Osteoblast (primary cell): ENCODE measurements at places on chromosomes 2 and 18. TPM values are rescaled to one million over a fixed set of nuclear protein-coding genes. Genes with fewer than 3 reads are reported as not detected.

CBLN2 gene
- total RNA-seq: under 0.01 TPM in 1 of 2 replicates, not detected in the other

DNA sequence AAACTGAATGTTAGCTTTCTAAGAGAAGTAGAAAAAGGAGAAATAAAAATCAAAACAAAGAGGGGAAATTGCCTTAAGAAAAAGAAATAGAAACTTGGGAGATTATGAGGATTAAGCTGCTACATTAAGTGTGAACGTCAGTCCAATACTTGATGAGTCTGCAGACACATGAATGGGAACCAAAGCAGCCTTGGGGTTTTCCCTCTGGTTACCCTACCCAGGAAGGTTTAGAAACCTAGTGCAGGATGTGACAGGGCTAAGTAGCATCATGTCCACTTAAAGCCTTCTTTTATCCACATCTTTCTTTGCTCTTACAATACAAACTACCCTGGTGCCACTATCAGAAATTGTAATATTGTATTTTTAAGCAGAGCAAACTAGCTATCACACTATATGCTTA lies 22.3 kb downstream of the SLC35F5 start:
- no peak for DNase-seq
- no peak overlapping the region for H3K27ac ChIP-seq
- no peaks in the 10 kb centered on the region for H3K27me3 ChIP-seq

STAMBP gene
- 23.2 and 23.3 TPM in 2 replicates for total RNA-seq

DNA sequence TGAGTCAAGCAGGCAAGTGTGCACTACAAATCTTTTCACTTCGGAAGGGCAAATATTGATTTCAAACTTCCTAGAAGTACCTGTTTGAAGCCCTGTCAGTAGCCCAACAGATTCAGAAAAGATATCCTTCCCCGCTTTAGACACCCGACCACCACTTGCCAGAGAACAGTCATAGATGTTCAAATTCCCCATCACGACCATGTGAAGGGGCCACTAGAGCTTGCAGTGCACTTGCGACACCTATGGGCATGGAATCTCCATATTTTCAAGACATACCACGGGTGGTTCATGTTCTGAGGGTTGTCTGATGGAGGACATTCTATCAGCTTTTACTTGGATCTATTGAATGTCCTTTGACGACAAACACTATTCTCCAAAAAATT lies 23.8 kb downstream of the GNLY start:
- peaks cover 8% of the 10 kb centered on the region for H3K4me1 ChIP-seq
- H3K27me3 ChIP-seq: peaks cover 8% of the 10 kb centered on the region
- no peak overlapping the region for H3K27ac ChIP-seq
- no peak for DNase-seq
- H3K4me3 ChIP-seq: no peak overlapping the region

ERFE gene
- total RNA-seq: 0.88 and 1.8 TPM in 2 replicates

GPR45 gene
- total RNA-seq: not detected in 2 replicates

LDLRAD4 gene
- total RNA-seq: under 0.01 and 0.88 TPM in 2 replicates

- no peak for DNase-seq
- no peaks in the 10 kb centered on the region for H3K36me3 ChIP-seq
- no peak overlapping the region for H3K27ac ChIP-seq
- H3K27me3 ChIP-seq: peaks cover 12% of the 10 kb centered on the region
- H3K4me1 ChIP-seq: no peaks in the 10 kb centered on the region
These were observed 23.8 kb upstream of the MAL start for GRCh38 chr2:95001701-95002100.

RIT2 gene
- total RNA-seq: not detected in 2 replicates

DNA sequence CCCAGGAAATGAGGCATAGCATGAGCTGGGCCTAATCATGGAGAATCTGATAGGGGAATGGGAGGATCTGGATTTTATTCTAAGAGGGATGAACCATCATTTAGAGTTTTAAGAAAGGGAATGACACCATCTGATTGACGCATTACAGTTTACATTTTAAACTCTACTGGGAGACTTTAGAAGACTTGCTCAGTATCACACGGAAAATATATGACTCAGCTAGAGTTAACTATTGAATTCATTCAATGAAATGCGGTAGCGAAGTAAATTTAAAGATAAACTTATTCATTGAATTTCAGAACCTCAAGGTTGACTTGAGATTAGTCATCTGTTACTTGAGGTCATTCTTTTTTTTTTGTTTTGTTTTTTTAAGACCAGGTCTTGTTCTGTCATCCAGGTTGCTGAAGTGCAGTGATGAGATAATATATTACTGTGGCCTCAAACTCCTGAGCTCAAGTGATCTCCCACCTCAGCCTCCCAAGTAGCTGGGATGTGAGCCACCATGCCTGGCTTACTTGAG lies 25.0 kb downstream of the MC4R start:
- no peak for DNase-seq
- H3K36me3 ChIP-seq: no peaks in the 10 kb centered on the region
- H3K27ac ChIP-seq: no peak overlapping the region
- H3K4me1 ChIP-seq: no peaks in the 10 kb centered on the region

DNA sequence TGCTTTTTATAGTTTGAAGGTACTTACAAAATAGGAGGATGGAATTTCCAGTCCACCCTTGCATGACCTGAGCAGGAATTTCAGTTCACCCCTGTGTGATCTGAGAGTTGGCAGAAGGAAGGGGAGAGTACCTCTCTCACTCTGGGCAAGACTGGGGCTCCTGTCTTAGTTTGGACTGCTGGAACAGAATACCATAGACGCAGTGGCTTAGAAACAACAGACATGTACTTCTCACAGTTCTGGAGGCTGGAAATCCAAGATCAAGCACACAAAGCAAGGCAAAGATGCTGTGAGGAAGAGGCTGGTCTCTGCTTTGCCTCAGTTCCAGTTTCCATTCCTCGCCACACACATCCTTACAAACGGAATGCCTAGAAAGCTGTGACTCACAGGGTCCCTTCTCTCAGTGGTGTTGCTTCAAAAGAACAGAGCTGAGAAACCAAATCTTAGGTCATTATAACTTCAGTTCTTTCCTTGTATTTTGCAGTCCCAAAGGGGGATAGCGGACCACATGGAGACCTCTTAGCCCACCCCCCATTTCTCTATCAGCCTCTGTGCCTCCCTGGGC lies 108.8 kb upstream of the HAAO start:
- H3K4me1 ChIP-seq: peaks cover 35% of the 10 kb centered on the region
- H3K27me3 ChIP-seq: no peaks in the 10 kb centered on the region
- H3K27ac ChIP-seq: no peak overlapping the region
- no peaks in the 10 kb centered on the region for H3K36me3 ChIP-seq

DNA sequence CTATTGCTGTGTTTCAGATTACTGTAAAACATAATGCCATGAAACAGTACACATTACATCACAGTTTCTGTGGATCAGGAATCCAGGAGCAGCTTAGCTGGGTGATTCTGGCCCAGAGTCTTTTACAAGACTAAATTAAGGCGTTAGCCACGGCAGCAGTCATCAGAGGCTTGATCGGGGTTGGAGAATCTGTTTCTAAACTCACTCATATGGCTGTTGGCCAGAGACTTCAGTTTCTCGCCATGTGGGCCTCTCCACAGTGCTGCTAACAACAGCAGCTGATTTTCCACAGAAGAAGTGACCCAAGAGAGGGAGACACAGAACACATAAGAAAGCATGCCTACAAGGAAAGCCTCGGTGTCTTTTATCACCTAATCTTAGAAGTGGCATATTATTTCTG lies 89.2 kb upstream of the MYO3B start:
- H3K27me3 ChIP-seq: no peaks in the 10 kb centered on the region
- no peaks in the 10 kb centered on the region for H3K4me1 ChIP-seq
- no peak for DNase-seq

RNF144A gene
- total RNA-seq: 15.9 and 18.0 TPM in 2 replicates

RFX8 gene
- 7.6 and 10.0 TPM in 2 replicates for total RNA-seq

DNA sequence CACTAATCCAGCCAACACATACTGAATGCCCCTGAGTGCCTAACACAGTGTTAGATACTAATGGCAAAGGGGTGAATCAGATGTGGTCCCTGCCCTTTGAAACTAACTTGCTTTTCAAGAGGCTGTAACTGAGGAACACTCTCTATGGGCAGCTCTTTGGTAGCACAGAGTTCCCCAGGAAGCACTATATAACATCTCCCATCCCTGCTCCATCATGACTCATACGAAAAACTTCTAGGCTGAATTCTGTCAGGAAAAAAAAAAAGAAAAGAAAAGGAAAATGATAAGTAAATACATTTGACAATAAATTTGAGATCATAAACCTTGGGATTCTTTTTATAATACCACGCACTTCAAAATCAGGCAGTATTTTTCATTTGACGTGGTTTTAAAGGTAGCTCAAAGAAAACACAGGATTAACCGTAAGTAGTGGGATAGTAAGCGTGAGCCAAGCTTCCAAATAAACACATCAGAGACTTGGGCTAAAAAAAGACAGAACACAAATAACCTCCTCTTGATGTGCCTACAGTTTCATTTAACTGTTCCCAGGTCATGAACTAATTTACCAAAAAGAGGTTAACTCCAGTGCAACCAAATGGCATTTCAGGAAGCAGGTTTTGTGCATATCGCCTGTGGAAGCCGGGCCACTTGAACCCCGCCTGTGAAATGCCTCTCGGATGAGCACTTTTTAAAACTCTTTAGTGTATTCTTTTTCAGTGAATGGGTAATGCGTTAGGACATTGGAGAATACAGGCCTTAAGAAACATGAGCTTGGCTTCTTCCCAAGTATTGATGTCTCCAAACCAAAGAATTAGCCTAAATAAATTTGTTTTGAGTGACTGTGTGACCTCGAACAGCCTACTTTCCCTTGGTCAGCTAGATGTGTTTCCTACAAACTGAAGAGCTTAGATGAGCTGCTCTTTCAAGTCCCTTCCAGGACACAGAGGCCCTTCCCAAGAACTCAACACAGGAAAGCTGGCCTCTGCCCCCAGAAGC lies 42.0 kb downstream of the RDH14 start:
- no peaks in the 10 kb centered on the region for H3K36me3 ChIP-seq
- H3K4me1 ChIP-seq: peaks cover 31% of the 10 kb centered on the region
- peak; percentile 68 for DNase-seq
- H3K4me3 ChIP-seq: peak overlapping the region; percentile 29

GRCh38 chr2:66521291-66521922 lies 86.5 kb downstream of the MEIS1 start:
- no peaks in the 10 kb centered on the region for H3K4me1 ChIP-seq
- no peak for DNase-seq
- no peak overlapping the region for H3K27ac ChIP-seq
- H3K4me3 ChIP-seq: no peak overlapping the region
- no peaks in the 10 kb centered on the region for H3K36me3 ChIP-seq
- H3K27me3 ChIP-seq: no peaks in the 10 kb centered on the region
